Activated naive CD4-positive, alpha-beta T cell treated with anti-CD3 and anti-CD28 coated beads, Interleukin-2, amount 50 U/mL, for 16 hours (primary cell): ENCODE measurements at places on chromosomes 1 and 21.

GRCh38 chr1:184039126-184039525, 1.6 kb upstream of the COLGALT2 start:
- DNase-seq, result no peak

DNA sequence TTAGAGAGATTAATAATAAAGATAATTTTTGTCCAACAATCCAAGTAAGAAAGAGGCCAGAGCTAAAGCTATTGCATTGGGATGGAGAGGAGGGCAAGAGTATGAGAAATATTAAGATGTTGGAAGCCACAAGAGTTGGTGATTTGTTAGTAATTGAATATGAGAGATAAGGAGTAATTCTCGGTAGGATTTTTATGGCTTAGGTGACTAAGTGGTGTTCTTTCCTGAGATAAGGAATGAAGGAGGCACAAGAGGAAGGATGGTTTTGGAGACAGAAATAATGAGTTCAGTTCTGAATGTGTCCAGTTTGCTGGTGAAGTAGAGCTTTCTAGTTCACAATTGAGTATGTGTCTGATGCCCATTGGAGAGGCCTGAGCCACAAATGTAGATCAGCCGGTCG, 9.4 kb downstream of the TRMT13 start:
- no peak for DNase-seq

DNA sequence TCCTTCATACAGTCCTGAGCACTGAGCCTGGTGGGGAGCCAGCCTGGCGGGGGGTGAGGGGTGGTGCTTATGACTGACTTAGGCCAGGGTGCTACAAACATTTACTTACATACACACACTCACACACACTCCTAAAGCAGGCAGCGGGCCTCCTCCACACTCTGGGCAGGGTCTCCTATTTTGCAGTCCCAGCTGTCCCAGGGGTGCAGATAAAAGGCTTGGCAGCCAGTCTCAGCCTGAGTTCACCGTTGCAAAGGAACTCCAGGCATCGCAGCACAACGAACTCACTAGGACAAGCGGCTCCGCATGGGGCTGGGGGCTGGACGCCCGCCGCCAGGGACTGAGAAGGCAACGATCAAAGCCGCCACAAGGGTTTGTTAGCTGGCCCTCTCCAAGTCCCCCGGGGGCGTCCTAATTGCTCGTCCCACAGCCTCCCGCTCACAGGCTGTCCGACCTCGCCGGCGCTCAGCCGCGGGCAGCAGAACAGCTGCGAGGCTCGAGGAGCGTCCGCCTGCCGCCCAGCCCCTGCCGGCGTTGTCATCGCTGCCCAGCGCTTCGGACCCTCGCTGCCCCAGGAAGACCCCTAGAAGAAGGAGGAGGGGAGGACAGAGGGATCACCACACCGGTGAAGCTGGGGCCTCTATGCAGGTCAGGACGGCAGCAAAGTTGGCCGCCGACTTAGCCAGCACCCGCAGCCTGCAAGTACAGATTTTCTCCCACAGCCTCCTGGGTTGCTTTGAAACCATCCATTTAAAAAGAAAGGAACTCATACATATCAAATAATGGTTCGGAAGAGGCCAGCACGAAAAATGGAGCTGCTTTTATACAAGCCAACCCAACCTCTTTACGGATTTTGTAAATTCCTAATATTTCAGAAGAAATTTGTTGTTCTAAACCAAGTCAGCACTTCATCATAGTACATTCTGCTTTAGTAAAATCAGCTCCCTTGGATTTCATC, 6.2 kb downstream of the BARHL2 start:
- no peak for DNase-seq

- DNase-seq, result no peak
Observed at GRCh38 chr1:171664976-171665375, 12.5 kb upstream of the MYOC start.

GRCh38 chr21:45912611-45913417, 68.8 kb upstream of the COL6A1 start:
- no peak for DNase-seq

DNA sequence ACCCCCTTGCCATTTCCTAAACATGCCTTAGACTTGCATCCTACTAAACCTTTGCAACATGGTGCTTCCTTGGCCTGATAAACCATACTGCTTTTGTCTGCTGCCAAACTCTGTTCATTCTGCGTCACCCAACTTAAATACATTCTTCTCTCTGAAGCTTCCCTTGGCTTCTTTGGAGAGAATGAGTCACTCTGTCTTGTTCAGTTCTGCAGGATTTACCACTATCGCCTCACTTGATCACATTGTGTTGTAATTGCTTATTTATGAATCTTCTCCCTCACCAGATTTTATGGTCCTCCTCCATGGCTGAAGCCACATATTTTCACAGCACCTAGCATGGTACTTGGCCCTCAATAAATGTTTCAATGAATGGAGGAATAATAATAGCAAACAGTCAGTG, 21.7 kb upstream of the TUT4 start:
- no peak for DNase-seq

GRCh38 chr1:80989455-80989854, 811.3 kb upstream of the ADGRL2 start:
- DNase-seq, result no peak

- DNase-seq, result no peak
Observed at GRCh38 chr1:201084295-201084694, 27.9 kb downstream of the CACNA1S start.

- DNase-seq, result no peak
Observed at GRCh38 chr1:233665575-233666270, 51.8 kb downstream of the KCNK1 start.

DNA sequence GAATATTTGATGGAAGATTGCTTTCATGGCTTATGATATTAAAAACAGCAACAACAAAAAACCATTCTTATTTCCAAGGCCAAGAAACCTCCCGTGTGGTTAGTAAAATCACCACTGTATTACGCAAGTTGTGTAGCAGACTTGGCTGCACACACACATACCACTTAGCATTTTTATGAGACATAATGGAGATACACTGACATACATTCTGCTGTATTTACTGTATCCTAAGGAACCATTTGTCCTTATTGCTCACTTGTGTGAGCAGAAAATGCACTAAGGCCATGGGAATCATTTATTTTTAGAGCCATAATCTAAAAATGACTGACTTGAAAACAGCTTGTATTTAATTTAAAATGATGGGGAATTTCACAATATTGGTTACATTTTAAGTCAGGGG, 584 bp upstream of the C1orf141 start:
- no peak for DNase-seq

- peak; percentile 31 for DNase-seq
Observed at GRCh38 chr1:111570781-111571181, 48.8 kb upstream of the RAP1A start.

DNA sequence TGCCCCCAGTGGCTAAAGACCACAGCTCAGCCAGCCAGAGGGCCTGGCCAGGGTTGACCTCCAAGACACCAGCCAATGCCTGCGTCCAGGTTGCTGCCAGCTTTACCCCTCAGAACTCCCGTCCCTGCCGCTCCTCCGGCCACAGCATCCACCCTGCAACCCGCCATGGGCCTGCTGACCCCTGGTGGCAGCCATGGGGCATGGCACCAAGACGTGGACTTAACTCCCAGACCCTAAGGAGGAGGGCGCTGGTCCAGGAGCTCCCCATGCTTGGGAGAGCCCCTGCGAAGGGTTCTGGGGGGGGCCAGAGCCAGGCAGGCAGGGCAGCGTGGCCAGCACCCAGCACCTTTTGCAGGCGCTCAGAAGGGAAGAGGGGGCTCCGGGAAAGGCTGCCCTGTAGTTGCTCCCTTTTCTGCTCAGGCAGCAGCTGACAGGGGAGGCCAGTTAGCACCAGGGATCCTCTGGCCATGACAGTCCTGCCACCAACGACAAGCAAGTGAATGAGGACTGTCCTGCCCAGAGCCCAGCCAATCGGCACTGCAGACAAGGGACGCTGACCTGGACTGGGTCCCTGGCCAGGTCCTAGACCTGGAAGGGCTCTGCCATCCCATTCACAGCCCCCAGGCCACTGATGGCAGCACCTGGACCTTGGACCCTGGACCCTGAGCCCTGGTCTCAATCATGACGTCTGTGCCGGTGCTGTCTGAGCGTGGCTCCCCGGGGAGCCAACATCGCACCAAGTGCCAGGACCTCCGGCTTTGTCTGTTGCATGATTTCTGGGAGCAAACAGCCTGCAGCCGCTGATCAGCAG, 246.2 kb downstream of the NPHP4 start:
- peak; percentile 47 for DNase-seq

DNA sequence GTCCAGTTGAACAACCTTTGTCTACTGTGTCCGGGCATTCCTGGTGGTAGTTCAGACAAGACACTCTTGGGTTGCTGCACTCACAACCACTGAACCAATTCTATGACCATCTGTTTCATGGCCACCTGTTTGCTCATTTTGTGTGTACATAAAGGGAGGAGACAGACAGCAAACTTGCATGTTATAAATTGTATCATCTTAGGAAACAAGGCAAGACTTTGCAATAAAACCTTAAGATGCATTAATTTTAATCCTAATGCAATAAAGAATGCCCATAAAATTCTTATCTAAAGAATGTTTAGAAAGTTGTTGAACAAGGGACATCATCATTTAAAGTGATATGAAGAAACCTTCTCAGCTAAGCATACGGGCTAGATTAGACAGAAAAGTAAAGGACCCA, 34.8 kb downstream of the ADAM30 start:
- no peak for DNase-seq

GRCh38 chr1:241533326-241534115, 1.3 kb downstream of the KMO start:
- no peak for DNase-seq

DNA sequence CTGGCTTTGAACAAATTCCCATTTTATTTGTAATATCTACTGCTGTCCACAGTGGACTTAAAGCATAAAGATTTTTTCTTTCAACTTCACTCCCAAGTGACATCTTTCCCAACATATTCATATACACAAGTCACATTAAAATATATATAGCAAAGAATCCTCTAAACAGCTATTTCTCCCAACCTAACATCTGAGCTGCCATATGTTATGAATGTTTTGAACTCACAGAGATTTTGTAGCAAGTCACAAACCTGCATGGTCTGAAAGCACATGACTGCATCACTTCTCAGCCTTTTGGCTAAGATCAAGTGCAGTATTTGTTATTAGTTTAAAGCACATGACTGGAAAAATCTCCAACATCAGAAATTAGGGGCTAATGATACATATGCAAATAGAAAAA, 7.7 kb upstream of the HFM1 start:
- DNase-seq, result no peak
